Kidney capillary endothelial cell (primary cell): ENCODE measurements at places on chromosomes 11 and 22.

DNA sequence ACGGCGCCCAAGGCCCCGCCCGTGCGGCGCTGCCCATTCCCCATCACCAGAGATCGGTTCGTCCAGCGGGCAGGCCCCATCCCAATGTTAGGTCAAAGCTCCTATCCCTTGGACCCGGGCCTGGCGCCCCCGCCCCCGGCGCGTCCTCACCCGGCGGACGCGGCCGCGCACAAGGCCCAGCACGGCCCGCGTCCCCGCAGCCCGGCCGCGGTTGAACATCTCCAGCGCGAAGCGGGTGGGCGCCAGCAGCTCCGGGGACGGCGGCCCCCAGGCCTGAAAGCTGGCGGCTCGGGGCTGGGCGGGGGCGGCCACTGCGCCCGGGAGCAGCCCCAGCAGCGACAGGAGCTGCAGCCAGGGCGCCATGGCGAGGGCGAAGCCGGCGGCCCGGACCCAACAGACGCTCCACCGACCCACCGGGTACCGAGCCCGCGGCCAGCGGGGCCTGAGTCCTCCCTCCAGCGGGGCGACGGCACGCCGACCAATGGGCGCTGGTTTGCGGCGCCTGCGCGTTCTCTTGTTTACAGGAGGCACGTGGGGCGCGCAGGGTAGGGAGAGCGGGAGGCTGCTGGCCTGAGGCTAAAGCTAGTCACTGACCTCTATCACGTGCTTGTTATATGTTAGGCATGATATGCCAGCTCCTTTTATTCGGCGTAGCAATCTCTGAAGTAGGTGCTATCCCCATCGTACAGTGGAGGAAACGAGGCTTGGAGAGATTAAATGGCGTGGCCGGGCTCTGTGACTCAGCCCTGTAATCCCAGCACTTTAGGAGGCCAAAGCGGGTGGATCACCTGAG, at the start of gene CTSF:
CTSF (minus strand) TSS at position 483 of the 793 bp plus-strand sequence; CDS start at position 363, 120 bp downstream.
- peak; percentile 63 for DNase-seq

DNA sequence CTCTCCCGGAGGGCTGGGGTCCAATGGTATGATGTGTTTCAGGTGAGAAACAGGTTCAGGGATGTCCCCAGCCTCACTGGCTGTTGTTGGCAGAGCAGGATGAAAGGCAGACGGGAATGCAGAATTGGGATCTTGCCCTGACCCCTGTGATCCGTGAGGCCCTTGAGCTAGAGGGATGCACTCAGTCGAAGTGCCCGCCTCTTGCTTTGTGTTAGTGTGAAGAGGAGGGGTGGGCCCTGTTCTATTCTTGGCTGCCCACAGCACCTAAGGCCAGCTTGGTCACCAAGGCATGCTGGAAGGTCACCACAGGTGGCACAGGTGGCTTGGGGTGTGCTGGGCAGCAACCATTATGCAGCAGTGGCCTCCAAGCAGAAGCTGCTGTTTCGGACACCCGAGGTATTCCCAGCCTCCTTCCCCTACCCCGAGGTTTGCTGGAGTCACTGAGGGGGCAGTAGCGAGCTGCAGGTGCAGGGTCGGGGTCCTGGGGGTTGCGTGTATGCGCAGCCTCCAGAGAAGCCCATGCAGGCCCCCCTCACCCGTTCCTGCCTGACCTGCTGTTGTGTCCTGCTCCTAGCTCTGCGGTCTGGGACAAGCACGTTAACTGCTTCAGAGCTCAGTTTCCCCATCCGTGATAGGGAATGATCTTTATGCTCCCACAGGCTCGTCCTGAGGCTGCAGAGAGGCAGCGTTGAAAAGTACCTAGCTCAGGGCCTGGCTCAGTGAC, 13.0 kb downstream of the LRP5 start:
- no peak for DNase-seq

DNA sequence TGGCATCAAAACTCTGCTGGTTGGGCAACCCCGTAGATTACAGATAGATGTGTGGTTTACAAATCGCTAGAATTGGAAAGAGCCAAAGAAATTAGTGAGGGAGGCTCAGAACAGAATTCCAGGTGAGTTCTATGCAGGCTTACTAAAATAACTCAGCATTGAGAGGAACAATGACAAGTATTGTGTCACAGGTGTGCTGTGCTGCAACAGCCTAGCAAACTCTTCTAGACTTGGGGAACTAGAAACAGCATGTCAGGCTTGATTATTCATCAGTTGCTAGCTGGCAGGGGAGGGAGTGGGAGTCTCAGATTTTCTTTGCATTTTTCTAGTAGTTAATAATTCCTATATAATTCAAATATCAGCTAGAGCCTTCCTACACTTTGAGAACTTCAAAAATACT, 26.3 kb upstream of the RASD2 start:
- DNase-seq = no peak

DNA sequence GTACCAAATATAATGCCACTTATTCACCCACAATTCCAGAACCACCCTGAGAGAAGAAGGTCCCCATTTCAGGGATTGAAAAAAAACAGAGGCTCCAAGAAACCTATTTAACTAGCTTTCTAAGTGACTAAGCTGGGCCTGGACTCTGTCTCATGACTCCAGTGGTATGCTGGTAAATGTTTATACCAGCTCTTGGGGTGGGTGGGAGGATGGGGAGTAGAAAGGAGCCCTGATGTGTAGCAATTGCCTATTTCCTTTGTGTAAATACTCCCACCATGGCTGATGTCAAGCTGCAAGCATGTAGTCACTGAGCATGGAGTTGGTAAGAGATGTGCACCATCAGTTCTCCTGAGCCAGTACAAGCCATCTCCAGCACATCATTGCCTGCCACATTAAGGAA, 2.8 kb downstream of the PRG3 start:
- DNase-seq = no peak

- DNase-seq = no peak
Measured at GRCh38 chr22:40965936-40966725, 15.0 kb downstream of the RBX1 start.

DNA sequence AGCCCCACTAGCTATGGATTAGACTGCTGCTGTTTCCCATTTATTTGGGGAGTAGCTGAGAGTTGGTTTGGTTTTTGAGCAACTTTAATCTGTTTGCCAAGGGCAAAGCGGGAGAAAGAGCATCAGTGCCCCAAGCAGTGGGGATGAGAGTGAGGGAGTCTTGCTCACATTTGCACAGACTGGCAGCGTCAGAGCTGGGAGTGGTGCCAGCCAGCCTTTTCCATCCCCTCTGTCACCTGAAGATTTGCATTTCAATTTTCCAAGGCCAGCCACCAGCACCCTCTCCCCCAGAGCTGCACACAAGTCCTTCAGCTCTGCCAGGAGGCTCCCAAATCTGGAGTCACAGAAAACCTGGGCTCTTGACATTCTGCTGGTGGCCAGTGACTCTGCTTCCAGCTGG, 21.0 kb upstream of the UVRAG start:
- no peak for DNase-seq

GRCh38 chr11:35619855-35620640, 1.8 kb downstream of the FJX1 start:
- DNase-seq = peak; percentile 92

GRCh38 chr22:50319503-50319951, 7.3 kb downstream of the DENND6B start:
- no peak for DNase-seq

- no peak for DNase-seq
Measured at GRCh38 chr11:64729851-64730382, 6.9 kb upstream of the NRXN2 start.
